CD8-positive, alpha-beta memory T cell (primary cell): ENCODE measurements at places on chromosomes 2 and 18. TPM values are rescaled to one million over a fixed set of nuclear protein-coding genes. Genes with fewer than 3 reads are reported as not detected.

DNA sequence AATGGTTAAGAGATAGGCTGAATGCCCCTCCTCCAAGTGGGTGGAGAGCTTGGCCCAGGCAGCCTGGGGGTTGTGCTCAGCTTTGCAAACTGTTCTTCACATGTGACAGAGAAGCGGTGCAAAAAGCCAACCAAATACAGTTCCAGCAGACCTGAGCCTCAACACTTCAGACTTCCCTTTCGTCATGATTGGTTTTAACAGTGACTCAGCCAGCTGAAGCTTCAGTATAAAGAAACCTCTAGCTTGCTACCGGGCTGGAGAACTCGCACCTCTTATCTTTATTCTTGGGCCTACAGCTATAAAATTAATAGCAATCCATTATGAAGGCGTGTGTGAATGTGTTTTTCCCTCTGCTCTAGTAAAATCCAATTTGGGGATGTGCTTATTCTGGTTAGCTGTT, 20.0 kb downstream of the SETBP1 start:
- no peak for DNase-seq

DNA sequence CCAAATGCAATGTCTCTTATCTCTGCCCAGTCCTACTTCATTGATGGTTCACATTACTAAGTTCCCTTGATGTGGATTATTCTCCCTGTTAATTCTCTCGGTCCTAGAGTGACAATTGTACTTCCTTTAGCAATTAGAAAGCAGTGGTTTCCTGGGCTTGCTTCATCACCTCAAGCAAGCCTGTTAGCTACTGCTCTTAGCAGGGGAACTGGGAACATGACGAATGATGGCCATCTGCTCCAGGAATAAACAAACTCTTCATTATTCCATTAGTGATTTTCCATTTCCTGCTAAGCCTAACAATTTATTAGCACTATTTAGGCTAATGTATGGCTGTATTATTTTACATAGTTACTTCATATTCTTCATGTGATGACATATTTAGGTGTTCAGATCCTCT, 331.8 kb downstream of the MTX2 start:
- DNase-seq, result no peak

- DNase-seq, result no peak
Measured at GRCh38 chr2:3256605-3257004, 121.0 kb downstream of the EIPR1 start.

DNA sequence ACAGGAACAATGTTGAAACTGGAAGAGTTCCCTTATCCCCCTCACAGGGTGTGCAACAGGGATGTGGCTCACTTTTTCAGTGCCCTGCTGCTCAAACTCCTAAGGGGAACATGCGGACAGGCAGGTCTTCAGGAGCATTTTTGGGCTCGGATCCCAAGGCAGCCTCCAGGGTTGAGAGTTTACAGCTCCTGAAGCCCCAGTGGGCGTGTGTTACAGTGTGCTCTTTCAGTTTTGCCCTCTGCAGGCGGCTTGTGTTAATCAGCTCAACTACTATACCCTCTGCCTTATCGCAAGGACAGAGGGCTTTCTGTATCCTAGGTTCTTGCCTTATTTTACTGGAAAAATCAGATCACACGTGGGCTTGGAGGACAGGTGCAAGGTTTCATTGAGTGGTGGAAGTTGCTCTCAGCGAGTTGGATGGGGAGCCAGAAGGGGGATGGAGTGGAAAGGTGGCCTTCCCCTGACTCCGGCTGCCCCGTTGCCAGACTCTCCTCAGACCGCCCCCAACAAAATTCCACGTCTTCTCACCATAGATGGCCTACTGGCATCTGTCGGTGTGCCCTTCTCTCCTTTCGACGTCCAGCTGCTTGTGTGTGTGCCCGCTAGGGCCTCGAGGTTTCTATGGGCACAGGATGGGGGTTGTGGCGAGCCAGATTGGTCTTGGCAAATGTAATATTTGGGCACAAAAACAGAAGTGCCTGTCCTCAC, 541.9 kb downstream of the TMX3 start:
- no peak for DNase-seq

GRCh38 chr2:151241224-151241623, 20.4 kb downstream of the RBM43 start:
- no peak for DNase-seq

- no peak for DNase-seq
Measured at GRCh38 chr2:240467659-240468302, 32.3 kb downstream of the GPC1 start.

DNA sequence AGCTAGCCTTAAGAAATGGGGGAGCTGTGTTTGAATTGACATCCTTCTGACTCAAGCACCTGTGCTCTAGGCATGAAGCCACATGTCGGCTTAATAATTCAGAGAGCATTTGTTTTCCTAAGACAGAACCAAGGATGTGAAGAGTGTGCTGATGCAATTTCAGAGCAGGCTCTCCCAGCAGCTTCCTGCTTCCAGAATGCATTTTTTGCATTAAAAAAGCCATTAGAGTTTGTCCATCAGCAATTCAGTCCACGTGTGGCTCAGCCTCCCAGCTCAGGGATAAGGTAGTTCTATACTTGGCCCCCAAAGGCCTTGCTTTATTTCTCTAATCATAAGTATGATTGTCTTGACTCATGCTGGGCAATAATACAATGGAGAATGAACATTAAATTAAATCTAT, 37.7 kb downstream of the DOCK10 start:
- no peak for DNase-seq

GRCh38 chr18:80169607-80170006, 60.5 kb downstream of the ADNP2 start:
- DNase-seq, result no peak

DNA sequence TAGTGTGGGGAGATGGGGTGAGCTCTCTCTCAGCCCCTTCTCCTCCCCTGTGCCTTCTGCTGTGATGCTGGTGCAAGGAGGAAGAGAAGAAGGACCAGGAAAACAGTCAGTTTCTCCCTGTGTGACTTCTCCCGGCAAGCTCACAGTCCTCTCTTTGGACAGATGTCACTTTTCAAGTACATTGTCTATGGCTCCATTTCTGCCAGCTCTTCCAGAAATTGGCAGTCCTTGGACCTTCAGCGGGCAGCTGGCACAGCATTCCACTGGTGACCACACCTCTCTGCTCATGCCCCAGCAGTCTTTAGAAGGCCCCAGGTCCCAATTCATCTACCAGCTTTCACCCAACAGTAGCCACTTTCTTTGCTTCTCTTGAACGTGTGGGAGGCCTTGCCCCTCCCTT, 63.9 kb downstream of the AOX1 start:
- no peak for DNase-seq

DNA sequence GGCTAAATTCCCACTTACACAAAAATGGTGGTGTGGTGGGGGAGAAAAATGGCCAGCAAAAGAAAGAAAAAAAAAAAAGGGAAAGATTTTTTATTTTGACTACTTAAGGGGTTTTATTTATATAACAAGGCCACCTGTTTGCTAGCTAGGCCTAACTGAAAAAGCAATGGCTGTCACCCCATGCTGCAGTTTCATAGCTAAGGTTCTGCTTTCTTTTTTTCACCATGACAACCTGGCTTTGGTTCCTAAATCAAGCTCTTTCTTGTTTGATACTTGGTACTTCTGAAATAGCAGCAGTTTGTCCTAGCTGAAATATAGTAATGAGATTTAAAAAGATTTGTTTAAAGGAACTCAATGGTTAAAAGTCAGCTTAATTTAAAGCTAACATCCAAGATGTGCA, 433.2 kb upstream of the MEX3C start:
- DNase-seq, result no peak

DNA sequence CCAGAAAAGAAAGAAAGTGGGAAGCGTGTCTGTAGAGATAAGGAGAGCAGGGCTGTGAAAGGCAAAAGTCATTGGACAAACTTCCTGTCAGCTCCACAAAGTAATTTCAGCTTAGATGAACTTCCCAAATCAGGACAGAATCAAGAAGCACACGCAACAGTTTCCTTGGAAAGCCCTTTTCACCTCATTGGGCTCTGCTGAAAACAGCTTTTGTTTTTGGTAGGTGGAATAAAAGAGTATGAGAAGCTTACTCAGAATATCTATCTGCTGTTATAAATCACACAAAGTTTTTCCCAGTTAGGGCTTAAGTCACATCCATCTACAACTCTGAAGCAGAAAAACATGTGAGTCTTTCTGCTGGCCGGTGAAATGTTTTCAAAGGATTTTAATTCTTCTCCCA, 42.4 kb upstream of the EFEMP1 start:
- no peak for DNase-seq

- DNase-seq, result no peak
Measured at GRCh38 chr2:108139521-108139920, 100.2 kb upstream of the SULT1C3 start.

SH2D6 gene
- total RNA-seq, result 0.63 TPM

AGPS gene
- total RNA-seq, result 65.1 TPM

SP5 gene
- not detected for total RNA-seq

SMPD4 gene
- 113 TPM for total RNA-seq

GKN2 gene
- total RNA-seq, result not detected

BMP10 gene
- not detected for total RNA-seq

LMAN2L gene
- total RNA-seq, result 9.9 TPM

SLC9A4 gene
- total RNA-seq, result not detected
